ENCODE measurements at places on chromosomes 13 and 19. TPM values are rescaled to one million over a fixed set of nuclear protein-coding genes. Genes with fewer than 3 reads are reported as not detected.

The PPP1R15A gene
- 45.0 TPM for total RNA-seq

The CEACAM4 gene
- not detected for total RNA-seq

The EFNB2 gene
- total RNA-seq = 0.84 TPM

The MUC16 gene
- 0.11 TPM for total RNA-seq

The ZNF700 gene
- 9.8 TPM for total RNA-seq

The ZNF221 gene
- total RNA-seq = 9.7 TPM

All from endodermal cell (in vitro differentiated cells).